H7 (cell line): ENCODE measurements at places on chromosomes 6 and 20.
A peak's percentile ranks its signal among the peaks of the same experiment; 100 is the strongest.

- DNase-seq: no peak
Measured at GRCh38 chr6:15604843-15605242, 58.0 kb downstream of the DTNBP1 start.

- no peak for DNase-seq
Measured at GRCh38 chr20:3486850-3487249, 16.0 kb downstream of the ATRN start.

- DNase-seq: no peak
Measured at GRCh38 chr6:31831350-31832215, 4.0 kb downstream of the HSPA1B start.

- no peak for DNase-seq
Measured at GRCh38 chr6:168158213-168158979, 79.4 kb upstream of the FRMD1 start.

DNA sequence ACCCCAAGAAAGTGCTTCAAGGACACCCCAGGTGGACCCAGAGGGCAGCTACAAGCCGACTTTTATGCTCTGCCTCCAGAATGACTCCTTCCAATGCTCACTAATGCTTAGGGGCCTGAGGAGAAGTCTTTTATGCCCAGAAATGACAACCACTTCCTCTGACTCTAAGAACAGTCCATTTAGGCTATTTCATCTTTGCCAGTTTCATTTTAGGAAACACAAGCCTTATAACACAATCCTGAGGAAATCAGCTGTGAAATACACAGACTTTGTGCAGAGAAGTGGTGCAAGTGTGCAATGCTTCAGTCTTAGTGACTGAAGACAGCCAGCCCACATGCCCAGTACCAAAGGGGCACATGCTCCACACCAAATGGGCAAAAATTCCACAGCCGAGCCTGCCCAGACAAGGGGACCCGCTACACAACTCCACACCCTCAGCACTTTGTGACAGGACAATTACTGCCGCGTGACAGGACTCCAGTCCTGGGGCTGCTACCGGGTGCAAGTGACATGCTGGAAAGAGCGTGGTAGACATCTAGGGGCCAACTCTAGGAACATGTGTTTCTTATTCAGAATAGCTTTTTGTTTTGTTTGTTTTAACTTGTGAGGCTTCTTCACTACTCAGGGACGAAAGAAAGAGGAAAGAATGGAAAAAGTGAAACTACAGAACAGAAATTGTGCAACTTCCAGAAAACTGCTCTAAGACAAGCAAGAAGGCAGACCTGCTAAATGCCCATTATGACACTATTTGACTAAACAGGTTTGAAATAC is 28.2 kb upstream of the PLAGL1 start:
- peak; percentile 27 for DNase-seq

- DNase-seq: no peak
Measured at GRCh38 chr6:149324428-149324827, 6.9 kb downstream of the TAB2 start.

DNA sequence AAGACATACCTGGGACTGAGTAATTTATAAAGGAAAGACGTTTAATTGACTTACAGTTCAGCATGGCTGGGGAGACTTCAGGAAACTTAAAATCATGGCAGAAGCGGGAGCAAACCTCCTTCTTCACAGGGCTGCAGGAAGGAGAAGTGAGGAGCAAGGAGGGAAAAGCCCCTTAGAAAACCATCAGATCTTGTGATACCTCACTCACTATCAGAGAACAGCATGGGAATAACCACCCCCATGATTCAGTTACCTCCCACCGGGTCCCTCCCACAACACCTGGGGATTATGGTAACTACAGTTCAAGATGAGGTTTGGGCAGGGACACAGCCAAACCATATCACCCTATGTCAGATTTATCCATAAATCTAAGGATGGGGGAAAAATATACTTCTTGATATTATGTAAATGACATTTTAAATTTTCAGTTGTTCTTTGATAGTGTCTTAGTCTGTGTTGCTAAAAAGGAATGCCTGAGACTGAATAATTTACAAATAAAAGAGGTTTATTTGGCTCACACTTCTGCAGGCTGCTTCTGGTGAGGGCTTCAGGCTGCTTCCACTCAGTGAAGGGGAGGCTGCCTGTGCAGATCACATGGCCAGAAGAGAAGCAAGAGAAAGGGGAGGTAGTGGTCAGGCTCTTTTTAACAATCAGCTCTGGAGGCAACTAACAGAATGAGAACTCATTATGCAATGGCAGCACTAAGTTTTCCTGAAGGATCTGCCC is 1.2 kb upstream of the MCM9 start:
- no peak for DNase-seq

GRCh38 chr20:56060486-56060885 is 55.2 kb upstream of the CBLN4 start:
- DNase-seq: no peak

GRCh38 chr6:72861935-72862432 is 240.1 kb downstream of the KCNQ5 start:
- no peak for DNase-seq

DNA sequence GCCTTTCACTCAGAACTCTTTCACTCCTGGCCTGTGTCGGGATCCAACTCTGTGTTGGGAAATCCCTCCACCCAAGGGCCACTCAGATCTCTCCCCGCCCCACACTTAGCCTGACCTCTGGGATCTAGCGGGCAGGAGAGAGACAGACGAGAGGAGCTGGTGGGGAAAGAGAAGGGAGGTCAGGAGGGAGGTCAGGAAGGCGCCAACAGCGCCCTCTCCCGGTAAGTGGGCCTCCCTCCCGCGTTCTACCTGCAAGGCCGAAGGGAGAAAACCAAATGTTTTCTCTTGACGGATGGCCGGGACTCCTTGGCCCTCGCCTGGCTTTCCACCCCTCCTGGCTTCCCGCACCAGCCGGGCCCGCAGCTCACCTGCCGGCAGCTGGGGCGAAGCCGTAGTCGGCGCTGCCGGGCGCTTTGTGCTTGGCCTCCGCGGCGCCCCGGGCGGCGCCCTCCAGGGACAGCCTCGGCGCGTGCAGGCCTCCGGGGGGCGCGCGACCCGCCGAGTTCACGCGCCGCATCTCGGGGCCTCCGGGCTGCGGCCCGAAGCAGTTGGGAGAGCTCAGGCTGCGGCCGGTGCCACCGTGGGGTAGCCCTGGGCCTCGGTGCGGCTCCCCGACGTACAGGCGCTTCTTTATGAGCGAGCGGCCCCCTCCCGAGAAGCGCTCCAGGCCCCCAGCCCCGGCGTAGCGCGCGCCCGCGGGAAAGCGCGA is 38.2 kb downstream of the C6orf132 start:
- peak; percentile 94 for DNase-seq

GRCh38 chr20:58473453-58474425 is 41.5 kb downstream of the APCDD1L start:
- no peak for DNase-seq

DNA sequence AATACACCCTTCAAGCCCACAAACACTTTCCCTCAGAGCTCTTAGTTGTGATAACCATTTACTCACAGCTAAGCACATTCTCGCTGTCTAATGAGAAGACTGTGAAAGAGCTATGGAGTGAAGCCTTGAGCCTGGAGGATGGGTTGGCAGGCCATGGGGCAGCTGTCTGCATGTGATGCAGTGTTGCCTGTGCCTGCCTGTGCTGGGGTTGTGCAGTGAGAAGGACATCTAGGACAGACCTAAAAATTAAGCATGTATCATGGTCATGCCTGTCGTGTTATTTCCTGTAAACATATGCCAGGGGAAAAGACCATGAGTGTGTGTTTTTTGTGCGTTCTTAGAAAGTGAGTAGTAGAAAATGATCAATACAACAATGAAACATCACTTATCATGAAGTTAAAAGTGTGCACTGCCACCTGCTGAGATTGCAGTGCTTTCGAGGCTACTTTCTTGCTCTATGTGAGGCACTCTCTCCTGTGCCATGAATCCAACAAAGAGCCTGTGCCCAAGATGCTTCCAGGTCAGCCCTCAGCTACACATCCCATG is 8.1 kb upstream of the ZC3H12D start:
- no peak for DNase-seq

DNA sequence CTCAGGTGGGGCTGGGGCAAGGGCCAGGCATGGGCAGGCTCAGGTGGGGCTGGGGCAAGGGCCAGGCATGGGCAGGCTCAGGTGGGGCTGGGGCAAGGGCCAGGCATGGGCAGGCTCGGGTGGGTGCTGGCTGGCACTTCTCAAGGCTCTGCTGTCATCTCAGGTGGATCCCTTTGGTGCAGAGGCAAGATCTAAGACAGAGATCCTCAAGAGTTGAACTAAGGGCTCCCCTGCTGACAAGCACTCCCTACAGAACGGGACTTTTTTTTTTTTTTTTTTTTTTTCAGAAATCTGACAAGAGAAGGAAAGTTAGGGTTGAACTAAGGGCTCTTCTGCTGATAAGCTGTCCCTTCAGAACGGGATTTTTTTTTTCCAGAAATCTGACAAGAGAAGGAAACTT is 24.9 kb downstream of the MMP24OS start:
- peak; percentile 51 for DNase-seq
